ENCODE measurements at places on chromosomes 2 and 18.

- DNase-seq, result no peak
Measured at GRCh38 chr2:108594132-108594981, 60.1 kb downstream of the LIMS1 start.

DNA sequence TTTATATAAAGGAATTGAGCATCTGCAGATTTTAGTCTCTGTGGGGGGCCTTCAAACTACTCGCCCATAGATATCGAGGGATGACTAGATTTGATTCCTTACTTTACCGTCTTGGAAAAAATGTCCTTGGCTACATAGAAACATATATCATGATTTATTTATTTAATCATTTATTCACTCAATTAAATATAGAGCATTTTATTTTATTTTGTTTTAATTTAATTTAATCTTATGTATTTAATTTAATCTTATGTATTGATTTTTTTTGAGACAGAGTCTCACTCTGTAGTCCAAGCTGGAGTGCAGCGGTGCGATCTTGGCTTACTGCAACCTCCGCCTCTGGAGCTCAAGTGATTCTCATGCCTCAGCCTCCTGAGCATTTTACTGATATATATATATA is 105.4 kb downstream of the SCN9A start:
- no peak for DNase-seq

GRCh38 chr2:118843483-118844132 is 3.8 kb downstream of the EN1 start:
- DNase-seq, result no peak

DNA sequence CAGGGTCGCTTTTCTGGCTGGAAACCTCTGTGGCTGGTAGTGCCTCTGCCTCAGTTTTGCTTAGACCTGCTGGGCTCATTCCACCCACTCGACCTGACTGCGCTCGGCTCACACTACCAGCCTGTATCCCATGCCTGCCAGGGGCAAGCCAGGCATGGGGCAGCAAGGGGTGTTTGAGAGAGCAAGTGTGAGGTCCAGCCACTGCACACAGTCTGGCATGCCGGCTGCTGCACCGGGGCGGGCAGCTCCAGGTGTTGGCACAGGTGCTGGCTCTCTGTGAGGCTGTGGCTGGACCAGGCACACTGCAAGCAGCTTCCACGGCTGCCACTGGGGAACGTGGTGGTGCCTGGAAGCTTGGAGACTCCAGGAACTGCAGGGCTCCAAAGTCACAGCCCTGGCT is 90.9 kb downstream of the ATAD2B start:
- DNase-seq, result no peak

- no peak for DNase-seq
Measured at GRCh38 chr2:159753797-159754196, 41.5 kb downstream of the MARCHF7 start.

DNA sequence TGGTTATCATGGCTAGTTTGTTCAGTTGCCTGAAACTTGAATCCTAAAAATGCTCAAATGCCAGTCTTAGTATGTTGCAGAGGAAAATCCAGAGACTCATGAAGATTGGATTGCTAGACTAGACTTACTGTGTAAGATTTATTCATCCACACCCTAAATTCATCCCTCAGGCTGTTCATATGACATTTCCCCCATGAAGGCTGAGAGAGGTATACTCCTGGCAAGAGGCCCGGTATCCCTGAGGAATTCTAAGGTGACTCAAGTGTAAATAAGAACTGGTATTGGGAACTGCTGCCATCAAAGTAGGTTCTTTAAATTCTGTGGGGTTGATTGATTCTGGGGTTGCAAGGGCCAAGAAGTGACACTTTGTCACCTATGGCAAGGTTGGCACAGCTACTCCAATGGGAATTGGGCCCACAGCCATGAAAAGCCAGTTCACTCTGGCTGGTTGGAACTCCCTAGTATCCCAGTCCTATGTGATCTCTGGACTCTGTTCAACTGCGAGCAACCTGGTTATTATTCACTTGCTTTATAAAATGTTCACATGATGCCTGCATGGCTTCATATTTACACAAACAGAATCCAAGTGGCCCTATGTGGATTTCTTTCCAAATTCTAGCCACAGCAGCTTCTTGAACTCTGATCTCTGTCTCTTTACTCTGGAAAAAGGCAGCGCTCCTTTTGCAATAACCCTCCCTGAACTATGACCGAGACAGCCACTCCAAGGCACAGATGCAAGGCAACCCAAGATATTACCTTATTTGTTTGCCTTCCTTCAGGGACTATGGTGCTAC is 429.1 kb downstream of the CBLN2 start:
- no peak for DNase-seq

DNA sequence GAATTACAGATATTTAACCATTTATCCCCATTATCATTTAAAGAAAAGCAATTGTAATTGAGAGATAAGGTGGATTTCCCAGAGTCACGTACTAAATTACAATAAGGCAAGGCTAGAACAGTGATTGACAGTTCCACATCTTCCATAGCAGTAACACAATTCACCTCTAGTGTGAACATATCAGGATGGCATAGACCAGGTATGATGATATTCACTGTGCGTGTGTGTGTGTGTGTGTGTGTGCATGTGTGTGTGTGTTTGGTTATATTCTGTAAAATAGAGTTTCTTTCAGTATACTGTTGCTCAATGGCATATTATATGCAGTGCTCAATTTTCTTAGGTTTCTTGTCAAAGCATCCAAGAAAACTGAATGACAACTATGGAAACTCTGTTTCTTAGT is 1.7 kb downstream of the SCN2A start:
- no peak for DNase-seq

DNA sequence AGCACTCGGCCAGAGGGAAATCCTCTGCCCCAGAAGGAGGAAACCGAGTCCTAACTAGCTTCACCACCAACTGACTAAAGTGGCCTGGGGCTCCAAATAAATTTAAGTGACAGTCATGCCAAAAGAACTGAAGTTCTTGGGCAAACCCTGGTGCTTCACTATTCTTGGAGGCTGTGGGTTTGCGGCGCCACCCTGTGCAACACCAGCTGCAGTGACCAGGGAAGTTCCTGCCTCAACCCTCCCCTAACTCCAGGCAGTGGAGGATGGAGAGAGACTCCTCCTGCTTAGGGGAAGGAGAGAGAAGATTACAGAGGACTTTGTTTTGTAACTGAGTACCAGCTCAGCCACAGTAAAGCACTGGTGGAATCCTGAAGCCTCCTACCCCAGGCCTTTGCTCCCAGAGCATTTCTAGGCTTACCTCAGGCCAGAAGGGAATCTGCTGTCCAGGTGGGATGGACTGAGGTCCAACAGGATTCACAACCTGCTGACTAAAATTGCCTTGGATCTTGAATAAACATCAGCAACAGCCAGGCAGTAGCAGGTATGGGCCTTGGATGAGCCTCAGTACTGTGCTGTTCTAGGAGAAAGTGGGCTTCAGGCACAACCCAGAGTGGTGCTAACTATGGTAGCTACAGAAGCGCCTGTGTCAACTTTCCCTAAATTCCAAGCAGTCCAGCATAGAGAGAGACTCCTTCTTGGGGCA is 29.4 kb upstream of the BMP10 start:
- DNase-seq, result no peak

GRCh38 chr2:229174794-229175496 is 96.1 kb downstream of the PID1 start:
- DNase-seq, result no peak

DNA sequence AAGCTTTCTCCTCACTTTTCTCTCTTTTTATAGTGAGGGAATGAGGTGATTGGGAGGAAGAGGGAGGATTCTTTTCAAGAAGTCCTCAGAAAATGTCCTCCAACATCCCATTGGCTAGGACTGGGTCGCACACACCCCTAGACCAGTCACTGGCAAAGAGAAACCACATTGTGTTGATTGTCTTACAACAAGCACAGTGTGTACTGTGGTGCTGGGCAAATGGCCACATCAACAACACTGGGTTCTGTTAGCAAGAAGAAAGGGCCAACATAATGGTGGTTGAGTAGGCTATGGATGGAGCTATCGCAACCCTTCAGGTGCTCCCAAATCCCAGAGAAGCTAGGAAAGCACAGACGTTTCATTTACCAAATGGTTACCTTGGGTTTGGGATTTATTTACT is 18.7 kb upstream of the PTPN4 start:
- DNase-seq, result no peak

DNA sequence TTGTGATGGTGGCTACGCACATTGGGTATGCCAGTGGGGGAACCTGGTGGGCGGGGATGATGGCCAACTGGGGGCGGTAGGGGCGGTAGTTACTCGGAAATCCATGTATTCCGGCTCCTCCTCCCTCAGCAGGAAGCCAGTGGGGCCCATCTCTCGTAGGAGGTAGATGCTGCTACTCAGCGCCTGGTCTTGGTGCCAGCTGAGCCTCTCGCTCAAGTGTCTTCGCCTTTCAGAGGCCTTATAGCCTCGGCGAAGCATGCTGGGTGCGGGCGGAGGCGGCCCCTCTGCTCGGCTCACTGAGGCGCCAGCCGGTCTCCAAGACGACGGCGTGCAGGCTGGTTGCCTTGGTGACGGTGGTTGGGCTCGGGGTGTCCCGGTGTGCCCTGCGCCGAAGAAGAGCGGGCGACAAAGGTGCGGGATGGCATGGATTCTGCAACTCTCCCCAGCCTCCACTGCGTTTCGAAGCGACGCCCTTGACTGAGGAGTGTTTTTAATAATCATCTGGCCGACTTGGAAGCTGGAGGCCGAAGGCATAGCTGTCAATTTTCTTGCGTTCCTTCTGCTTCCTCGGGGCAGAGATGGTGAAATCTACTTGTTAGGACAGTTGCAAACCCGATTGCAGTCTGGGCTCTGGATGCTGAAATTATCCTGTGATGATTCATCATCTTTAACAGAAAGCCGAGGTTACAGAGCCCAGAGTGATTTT is at the start of gene ZSWIM2:
Gene ZSWIM2, minus strand, starts transcription at position 298 of the 706 bp plus-strand sequence. Its CDS starts 40 bp downstream, at position 258.
- DNase-seq, result no peak

DNA sequence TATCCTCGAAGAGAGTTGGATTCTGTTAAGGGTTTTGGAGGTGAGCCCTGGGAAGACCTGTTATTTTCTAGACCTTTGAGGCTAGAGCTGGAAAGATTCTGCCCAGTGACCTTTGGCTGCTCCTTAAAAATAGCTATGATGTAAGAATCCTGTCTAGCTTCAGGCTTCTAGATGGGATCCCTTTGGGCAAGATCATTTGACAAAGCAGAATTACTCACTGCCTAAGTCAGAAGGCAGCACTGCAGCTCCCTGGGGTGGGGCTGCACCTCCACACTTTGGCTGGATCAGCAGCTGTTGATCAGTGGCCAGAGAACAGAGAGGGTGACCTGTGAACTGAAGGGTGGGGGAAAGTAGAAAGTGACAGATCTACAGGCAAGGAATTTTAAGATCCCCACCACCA is 103.8 kb downstream of the ASAP2 start:
- DNase-seq, result no peak

DNA sequence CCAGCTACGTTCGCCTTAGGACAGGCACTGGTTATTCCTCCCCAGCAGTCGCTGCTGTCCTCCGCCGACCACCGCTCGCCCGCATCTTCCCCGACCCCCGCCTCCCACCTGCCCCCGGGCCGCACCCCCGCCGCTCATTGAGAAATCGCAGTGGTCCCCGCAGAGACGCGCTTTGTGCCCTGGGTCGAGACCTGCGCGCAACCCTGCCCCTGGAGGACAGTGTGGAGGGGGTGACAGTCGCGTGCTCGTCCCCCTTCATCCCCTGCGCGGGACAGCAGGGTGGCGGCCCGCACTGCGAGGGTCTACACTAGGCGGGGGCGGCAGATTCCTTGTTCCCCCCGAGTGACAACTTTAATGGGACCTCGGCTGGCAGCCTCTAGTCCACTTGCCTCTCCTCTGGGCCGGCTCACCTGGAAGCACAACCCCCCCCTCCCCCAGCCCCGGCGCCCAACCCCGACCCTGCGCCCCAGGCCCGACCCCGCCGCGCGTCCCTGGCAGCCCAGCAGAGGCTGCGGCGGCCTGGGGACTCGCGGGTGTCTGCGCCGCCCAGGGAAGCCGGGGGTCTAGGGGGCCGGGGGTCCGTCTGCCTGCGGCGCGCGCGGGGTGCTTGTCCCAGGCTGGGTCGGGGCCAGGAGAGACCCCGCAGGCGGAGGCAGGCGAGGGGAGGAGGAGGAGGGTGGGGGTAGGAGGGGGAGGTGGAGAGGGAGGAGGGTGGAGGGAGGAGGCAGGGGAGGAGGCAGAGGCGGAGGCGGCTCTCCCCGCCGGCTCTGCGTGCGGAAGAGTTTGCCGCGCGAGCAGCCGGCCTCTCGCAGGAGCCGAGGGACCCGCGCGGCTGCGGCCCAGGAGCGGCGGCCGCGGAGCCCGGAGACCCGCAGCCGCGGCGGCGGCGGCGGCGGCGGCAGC is at the start of gene NPAS2:
Gene NPAS2, plus strand, starts transcription at position 770 of the 903 bp plus-strand sequence. CDS start 84,616 bp downstream, outside the sequence.
- DNase-seq, result no peak

DNA sequence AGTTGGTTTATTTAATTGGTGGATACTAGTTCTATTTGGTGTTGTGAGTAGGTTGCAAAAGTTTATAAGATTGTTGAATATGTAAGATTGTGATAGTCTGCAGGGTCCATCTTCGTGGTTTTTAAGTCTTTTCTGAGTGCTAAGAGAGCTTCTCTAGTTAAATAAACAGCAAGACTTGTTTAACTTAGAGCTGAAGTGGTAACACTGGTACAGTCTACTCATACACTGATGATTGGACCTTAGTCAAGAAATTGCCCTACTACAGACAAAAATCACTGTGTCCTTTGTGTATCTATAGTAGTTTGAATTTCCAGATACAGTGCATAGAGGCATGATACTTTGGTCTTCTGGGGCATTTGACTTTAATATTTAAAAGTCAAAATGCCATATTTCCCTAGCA is 94.6 kb downstream of the PHLPP1 start:
- no peak for DNase-seq

DNA sequence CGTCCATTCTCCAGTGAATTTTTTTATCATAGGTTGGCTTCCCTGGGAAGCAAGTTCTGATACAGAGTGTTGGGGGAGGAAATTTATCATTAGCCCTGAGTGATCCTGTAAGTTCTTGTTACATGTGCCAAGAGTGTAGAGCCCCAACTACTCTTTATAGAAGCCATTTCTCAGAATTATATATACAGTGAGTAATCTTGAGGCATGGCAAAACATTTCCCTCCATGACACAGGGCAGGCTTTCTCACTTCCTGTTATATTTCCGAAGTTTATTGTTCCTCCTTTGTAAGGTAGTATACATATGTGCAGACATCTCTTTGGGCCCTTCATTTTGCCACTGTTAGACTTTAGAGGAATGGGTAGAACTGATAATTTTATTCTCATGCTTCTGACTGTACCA is 484.7 kb upstream of the NRXN1 start:
- no peak for DNase-seq
